Neural progenitor cell (in vitro differentiated cells): ENCODE measurements at places on chromosomes 16 and 17.

GRCh38 chr17:31112001-31112661, 17.4 kb downstream of the NF1 start:
- DNase-seq: no peak

GRCh38 chr16:642189-643049, 791 bp downstream of the MCRIP2 start:
- peak; percentile 54 for DNase-seq

GRCh38 chr16:83653785-83654184, 154.0 kb upstream of the HSBP1 start:
- no peak for DNase-seq

- peak; percentile 75 for DNase-seq
These were observed 85.9 kb upstream of the FOXF1 start for GRCh38 chr16:86424398-86424797.

DNA sequence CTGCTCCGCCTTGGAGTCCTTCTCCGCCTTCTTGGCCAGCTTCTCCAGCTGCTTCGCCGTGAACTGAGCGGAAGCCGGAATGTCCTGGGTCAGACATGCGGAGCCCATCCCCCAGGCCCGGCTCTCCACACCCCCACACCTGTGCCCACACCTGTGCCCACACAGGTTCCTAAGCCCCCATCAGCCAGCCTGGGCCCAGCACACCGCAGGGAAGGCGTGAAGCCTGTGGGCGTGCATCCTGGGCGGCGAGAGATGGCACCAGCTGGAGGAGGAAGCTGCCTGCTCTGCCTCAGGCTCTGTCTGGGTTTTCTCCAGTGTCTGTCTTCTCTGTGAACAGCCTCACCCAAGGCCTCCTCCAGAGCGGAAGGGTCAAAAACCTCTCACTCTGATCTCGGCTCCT, 5.9 kb downstream of the CHMP1A start:
- DNase-seq: no peak

- no peak for DNase-seq
These were observed 132.6 kb upstream of the CACNG5 start for GRCh38 chr17:66702106-66702936.

DNA sequence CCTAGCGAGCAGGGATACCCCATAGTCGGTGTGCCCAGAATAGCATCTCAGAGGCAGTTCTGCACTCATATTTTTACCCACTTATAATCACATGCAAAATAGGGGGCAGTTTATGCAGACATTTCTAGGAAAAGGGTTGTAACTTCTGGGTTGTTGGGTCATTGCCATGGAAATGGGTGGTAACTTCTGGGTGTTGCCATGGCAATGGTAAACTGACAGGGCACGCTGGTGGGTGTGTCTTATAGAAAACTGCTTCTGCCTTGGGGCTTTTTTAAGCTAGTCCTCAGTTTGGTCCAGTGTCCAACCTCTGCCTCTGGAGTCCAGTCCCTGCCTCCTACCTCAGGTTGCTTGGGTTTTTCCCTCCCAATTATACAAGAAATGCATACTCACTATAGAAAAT, 7.4 kb upstream of the SPAG9 start:
- no peak for DNase-seq

DNA sequence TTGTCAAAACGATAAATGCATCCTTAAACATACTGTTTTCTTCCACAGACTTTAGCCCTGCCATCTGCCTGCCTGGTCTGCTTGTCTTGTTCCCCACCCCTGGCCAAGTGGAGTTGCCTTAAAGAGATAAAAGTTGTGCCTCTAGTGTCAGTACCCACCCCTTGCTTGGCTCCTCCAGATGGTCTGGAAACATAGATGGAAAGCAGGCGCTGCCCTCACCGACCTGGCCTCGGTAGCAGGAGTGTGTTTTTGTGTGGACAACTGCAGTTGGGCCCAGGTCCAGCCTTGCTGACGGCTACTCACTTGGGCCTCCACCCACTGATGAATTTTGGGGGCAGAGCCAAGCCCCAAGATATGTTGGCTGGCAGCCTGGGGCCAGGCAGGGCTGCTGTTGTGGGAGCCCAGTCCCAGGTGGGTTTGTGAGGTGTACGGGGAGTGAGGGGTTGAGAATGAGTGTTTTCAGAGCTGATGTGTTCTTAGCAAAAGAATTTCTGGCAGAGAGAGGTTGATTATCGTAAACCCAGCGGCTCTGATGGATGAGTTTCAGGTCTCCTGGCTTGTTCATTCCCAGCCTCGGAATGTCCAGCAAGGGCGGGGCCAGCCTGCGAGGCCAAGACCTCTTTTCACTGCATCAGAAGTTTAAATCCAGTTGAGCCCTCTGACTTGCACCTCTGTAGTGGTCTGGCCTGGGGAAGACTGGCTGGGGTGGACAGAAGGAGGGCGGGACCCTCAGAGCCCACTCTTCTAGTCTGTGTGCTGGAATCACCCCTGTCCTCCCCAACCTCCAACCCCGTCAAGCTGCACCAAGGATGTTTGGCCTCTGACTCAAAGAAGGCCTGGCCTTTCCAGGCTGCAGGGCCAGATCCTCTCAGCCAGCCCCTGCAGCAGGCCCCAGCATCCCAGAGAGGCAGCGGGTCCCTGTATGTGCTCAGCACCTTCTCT, 179.7 kb downstream of the RAB11FIP4 start:
- no peak for DNase-seq

DNA sequence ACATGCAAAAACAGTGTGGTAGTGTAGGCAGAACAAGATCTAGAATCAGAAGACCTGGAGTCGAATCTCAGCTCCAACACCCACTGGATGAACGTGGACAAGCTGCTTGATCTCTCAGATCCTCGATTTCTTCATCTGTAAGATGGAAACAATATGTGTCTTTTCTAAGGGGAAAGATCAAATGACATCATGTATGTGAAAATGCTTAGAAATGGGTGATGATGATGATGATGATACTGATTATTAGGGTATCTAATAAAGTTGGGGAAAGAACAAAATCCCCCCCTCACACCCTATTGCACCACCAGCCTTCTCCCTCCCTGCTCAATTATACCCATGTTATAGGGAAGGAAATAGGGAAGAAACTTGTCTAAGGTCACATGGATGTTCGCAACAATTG, 10.9 kb downstream of the DYNLL2 start:
- no peak for DNase-seq

- DNase-seq: no peak
These were observed 100.8 kb upstream of the XYLT1 start for GRCh38 chr16:17571499-17572093.

DNA sequence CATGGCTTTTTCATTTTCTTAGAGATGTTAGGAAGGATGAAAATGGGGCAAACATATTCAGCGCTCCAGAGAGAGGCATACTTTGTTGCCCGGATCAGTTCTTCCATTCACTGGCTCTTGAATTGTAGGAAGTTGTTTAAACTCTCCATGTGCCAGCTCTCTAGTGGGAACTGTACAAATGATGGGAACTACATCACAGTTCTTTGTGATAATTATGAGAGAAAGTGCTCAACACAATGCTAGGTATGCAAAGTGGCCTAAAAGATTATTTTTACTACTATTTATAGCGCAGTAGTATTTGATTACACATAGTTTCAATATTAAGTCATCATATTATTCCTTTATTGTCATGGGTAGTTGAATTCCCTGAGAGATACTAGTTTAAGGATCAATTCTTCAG, 268.5 kb downstream of the RBFOX1 start:
- DNase-seq: no peak

- DNase-seq: no peak
These were observed 56.5 kb downstream of the CYTH1 start for GRCh38 chr17:78725448-78726021.

GRCh38 chr16:67191995-67192681, at the start of gene E2F4:
E2F4 (plus strand) TSS chr16:67192155; CDS start chr16:67192228, 73 bp downstream.
- DNase-seq: peak; percentile 95

DNA sequence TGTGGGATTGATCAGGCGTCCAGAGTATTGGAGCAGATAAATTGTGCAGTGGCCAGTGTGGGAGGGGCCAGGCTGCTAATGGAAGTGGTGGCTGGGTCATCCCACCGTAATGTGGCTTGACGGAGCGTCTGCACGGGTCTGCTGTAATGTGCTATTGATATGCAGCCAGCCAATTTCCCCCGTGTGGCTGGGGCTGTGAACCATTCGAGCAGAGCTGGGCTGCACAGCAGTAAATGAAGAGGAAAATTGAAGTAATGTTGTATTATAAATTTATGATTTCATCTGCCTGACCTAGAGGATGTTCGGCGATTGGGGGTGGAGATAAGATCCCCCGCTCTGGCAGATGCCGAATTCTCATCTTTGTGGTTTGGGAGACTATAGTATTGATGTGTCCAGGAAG, 121.5 kb downstream of the CCDC182 start:
- no peak for DNase-seq

DNA sequence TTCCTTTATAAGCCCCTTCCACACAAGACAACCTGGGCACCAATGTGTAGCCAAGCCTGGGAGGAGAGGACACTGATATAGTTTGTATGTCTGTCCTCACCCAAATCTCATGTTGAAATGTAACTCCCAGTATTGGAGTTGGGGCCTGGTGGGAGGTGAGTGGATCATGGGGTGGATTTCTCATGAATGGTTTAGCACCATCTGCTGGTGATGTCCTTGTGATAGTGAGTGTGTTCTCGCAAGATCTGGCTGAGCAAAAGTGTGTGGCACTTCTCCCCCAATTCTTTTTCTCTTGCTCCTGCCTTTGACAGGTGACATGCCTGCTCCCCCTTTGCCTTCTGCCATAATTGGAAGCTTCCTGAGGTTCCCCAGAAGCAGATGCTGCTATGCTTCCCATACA, 135.8 kb downstream of the USP31 start:
- peak; percentile 6 for DNase-seq

DNA sequence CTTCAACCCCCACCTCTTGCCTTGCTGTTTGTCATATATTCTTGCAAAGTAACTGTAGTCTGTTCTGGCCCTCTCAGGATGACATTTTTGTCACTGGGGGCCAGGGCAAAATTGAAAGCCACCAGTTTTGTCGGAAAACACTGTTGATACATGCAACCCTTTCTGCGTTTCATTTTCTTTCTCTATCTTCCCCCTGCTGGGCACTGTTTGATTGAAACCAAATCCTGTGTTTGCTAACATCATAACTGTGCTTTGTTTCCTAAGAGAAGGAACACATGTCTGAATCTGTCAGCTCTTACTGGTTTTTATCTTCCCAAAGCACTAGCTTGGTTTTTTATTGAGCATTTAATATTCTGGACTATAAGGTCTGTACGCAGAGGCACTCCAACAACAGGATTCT, 11.7 kb upstream of the CPPED1 start:
- no peak for DNase-seq

DNA sequence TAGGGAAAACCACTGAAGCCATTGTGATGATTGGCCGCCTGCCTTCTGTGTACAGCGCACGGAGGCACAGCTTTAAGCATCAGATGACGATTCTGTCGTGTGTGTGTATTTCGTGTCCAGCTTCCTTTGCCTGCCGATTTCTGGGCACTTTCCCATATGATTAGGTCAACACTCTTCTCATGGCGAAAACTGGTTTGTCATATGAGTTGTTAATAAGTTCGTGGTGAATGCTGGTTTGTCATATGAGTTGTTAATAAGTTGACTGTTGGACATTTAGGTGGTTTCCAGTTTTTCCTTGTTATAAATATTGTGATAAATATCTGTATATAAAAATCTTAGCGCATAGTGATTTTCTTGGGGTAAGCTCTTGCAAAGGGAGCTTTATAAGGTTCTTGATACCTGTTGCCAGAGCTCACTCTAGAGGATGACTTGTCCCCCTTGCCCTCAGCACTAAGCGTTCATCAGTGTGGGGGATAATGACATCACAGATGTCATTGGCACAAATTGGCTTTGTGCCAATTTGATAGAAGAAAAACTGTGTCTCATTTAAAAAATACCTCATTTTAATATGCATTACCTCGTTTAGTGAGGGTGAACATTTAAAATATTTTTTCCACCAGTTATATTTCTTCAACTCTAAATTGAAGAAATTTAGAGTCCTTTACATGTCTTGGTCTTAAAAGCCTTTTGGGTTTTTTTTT, 40.0 kb downstream of the PGS1 start:
- DNase-seq: no peak

DNA sequence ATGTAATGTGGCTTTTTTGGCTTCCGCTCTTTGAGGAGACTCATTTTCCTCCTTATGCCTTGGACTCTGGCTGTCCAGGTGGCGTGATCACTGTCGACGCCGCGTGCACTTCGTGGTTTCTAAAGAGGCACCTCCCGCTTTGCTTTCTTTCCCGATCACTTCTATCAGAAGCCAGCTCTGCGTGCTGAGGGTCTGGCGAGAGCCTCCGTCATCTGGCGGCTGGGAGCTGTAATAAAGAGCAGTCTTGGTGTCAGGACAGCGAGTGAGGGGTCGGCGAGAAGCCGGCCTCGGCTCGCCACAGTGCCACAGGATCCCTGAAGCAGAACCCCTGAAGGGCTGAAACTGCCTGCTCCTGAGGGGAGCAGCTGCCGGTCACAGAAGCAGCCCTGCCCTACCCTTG, 7.4 kb downstream of the ZNF750 start:
- no peak for DNase-seq

DNA sequence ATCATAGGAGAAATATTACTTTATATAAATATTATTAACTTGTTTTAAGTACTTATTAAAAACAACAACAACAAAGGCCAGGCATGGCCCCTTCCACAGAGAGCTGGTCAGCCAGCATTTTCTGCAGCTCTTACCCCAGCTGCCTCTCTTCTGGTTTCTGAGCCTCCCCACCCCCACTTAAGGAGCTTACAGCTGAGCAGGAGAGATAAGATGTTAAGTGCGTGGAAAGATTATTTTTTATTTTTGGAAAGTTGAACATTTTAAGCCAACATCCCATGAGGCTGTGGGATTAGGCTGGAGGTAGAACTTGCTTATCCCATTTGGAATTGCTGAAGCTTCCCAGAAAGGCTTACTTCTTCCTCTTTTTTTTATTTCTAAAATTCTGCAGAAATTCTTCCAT, 401.2 kb downstream of the SEC14L1 start:
- DNase-seq: peak; percentile 54

- no peak for DNase-seq
These were observed 124.5 kb downstream of the PRKCB start for GRCh38 chr16:23960081-23960885.

- DNase-seq: peak; percentile 70
These were observed 2.8 kb upstream of the ALDH3A2 start for GRCh38 chr17:19645734-19646201.

GRCh38 chr16:61836804-61837393, 199.3 kb downstream of the CDH8 start:
- peak; percentile 83 for DNase-seq

DNA sequence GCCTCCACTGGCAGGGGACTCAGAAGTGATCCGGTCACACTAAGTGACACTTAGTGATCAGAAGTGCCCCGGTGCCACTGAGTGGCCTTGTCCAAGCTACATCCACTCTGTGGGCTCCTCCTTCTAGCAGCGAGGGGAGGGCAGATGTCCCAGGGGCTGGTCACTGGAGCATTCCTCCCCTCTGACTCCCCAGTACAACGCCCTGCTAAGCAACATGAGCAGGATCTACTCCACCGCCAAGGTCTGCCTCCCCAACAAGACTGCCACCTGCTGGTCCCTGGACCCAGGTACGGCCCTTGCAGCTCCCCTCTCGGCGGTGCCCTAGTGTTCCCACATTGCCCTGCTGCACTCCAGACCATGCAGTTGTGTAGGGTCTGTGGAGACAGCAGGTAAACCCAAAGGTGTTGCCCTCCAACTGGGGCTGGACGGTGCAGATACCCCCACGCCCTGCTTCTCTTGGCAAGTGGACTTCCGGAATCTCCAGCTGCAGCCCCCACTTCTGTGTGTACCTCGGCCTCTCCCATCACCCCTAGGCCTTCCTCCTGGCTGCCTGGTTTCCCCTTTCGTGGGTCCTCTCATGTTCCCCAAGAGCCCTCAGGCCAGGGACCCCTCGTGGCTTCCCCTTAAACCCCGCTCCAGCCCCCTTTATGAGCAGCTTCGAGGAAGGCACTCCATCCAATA, 2.1 kb downstream of the ACE start:
- peak; percentile 86 for DNase-seq
